Nasal cavity respiratory epithelium epithelial cell of viscerocranial mucosa (primary cell): ENCODE measurements at places on chromosomes 11 and 22. TPM values are rescaled to one million over a fixed set of nuclear protein-coding genes. Genes with fewer than 3 reads are reported as not detected.

Gene TRIM51
- not detected in 2 replicates for total RNA-seq

Gene MYEOV
- under 0.01 and 0.93 TPM in 2 replicates for total RNA-seq

Gene FXYD6
- total RNA-seq = not detected in 2 replicates

Gene HOATZ
- total RNA-seq = not detected in 2 replicates

Gene OTOG
- not detected in 2 replicates for total RNA-seq

Gene RELT
- 4.1 and 4.4 TPM in 2 replicates for total RNA-seq

Gene OR6T1
- under 0.01 TPM in 1 of 2 replicates, not detected in the other for total RNA-seq
